Activated naive CD4-positive, alpha-beta T cell treated with anti-CD3 and anti-CD28 coated beads, Interleukin-2, amount 50 U/mL, for 16 hours (primary cell): ENCODE measurements at places on chromosomes 16 and 17.

DNA sequence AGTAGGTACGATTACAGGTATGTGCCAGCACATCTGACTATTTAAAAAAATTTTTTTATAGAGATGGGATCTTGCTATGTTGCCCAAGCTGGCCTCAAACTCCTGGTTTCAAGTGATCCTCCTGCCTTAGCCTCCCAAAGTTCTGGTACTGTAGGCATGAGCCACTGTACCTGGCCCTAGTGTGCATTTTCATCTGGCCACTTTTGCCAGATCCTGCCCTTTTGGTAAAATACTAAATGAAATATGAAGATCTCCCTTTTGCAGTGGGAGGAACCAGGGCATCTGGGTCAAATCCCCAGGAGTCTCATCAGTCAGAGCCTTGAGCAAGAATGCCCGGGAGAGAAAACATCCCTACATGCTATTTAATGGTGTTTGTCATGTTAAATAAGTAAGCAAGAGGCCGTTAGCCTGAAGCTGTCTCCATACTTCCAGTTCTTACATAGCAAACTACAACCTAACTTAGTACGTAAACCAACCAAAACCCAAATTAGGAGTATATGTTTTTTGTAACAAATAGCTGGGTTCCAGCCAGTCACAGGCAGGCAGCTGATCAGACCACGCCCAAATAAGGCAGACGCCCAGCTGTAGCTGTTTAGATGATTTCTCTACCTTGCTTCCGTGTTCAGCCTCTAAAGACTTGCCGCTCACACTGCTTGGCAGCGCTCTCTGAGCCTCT lies 46.5 kb upstream of the CLEC18A start:
- DNase-seq = no peak

DNA sequence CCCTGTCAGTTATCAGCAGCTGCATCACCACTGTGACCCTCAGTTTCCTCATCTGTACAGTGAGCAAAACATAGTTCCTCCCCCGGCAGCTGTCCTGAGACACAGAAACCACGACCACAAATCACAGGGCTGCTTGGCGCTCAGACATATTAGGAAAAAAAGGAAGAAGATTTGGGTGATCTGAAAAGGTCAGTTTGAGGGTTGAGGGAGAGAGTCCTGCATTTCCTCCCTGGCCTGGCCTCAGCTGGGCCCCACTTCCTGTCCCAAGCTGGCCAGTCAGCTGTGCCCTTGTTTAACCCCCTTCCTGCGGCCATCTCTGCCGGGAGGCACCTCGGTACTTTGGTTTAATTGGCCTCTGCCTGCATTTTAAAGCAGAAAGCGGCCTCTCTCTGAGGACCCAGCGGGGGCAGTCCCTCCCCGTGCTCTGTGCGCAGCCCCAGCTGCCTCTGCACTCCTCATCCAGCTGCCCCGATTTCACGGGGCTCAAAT lies 24.0 kb upstream of the CIBAR2 start:
- DNase-seq = no peak

- DNase-seq = no peak
These were observed 287.7 kb downstream of the FOXL1 start for GRCh38 chr16:86865851-86866662.

- DNase-seq = no peak
These were observed 20.1 kb downstream of the LPCAT2 start for GRCh38 chr16:55529018-55529417.

DNA sequence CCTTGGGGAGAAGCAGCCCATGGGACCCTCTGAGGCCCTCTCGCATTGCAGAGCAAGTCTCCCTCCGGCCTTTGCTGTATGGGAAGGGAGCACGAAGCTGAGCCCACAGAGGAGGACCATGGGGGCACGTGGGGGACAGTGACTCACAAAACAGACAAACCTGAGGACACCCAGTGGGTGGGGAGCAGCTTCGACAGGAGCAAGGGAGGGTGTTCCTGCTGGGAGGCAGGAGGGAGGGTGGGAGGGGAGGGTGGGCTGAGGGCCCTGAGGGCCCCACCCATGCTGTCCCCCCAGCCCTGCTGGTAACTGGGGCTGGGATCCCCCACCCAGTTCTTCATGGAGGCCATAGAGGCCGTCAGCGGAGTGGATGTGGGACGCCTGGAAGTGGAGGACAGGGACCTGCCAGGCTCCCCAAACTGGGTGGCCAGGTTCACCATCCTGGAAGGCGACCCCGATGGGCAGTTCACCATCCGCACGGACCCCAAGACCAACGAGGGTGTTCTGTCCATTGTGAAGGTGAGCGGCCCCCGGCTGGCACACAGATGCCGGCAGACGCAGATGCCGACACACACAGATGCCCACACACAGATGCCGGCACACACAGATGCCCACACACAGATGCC lies 12.5 kb downstream of the SLC22A31 start:
- DNase-seq = no peak

GRCh38 chr17:82627405-82627804 lies 20.8 kb downstream of the WDR45B start:
- no peak for DNase-seq

DNA sequence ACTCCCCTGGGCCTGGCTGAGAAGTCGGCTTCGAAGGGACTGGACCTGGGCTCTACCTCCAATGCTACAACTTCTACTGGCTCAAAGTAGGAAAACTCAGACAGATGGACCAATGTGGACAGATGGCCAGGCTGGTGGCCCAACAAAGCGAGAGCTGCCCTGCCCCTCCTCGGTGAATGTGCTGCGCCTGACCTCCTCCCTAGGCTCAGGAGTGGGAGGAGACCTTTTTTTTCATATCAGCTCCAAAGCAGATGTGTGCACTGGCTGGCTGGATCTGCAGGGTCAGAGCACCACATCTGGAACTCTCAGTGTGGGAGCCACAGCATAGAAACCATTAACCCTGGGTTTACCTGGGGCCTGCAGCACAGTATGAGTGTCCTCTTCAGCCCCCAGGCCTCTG lies 20.8 kb downstream of the ATP6V0D1 start:
- DNase-seq = no peak

DNA sequence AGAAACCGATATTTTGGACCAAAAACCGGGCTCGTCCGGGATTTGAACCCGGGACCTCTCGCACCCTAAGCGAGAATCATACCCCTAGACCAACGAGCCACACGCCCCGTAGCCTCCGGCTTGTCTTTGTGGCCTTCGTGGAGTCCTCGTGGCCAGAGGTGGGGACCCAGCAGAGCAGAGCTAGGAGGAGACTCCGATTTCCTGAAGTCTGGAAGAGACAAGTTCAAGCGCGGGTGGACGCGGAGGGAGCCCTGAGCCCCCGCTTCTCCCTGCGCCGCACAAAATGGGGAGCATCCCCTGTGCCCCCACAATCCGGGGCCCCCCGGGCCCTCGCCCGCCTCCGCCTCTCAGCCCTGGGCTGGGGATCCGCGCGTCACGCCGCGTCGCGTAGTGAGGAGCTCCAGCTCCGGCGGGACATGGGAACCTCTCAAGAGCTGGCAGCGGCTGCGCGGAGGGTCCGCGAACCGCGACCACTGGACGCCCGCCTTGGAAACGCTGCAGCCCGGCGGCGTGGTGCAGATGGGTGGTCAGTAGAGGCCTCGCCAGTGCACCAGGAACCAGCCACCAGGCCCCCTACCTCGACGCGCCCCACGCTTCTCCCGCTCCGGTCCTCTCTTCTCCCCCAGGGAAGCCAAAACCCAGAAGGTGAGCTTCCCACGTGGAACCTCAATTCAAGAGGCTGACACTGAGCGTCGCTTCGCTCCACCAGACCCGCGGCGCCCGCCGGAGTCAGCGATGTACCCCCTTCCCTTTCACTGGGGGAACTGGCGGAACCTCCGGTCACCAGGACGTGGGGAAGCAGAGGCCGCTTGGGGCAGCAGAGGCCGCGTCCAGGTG lies 5.2 kb upstream of the OR1F1 start:
- peak; percentile 45 for DNase-seq

GRCh38 chr17:29504711-29505110 lies 62.1 kb downstream of the ABHD15 start:
- no peak for DNase-seq

DNA sequence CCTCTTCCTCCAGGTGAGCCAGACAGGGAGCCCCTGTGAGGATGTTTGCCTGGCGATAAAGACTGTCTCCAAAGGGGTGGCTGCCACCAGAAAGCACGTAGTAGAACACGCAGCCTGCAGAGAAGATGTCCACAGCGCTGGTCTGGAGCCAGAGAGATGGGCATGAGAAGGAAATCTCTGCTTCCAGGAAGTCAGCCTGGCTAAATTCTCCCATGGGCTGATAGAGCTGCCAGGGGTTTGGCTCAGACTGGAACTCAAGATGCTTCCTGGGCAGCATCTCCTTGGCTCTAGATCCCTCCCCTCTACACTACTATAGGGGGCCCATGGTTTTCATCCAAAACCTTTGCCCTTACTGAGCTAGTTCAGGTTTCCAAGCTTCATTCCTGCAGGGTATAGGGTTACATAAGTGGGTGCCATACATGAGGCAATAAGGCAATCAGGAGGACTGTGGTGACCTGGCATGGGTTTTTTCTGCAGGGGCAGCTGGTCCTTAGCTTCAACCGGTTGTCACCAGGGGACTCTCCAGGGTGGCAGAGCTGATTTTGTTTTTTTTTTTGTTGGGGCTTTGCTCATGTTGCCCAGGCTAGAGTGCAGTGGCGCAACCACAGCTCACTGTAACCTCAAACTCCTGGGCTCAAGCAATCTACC lies 13.6 kb downstream of the PLK1 start:
- no peak for DNase-seq

DNA sequence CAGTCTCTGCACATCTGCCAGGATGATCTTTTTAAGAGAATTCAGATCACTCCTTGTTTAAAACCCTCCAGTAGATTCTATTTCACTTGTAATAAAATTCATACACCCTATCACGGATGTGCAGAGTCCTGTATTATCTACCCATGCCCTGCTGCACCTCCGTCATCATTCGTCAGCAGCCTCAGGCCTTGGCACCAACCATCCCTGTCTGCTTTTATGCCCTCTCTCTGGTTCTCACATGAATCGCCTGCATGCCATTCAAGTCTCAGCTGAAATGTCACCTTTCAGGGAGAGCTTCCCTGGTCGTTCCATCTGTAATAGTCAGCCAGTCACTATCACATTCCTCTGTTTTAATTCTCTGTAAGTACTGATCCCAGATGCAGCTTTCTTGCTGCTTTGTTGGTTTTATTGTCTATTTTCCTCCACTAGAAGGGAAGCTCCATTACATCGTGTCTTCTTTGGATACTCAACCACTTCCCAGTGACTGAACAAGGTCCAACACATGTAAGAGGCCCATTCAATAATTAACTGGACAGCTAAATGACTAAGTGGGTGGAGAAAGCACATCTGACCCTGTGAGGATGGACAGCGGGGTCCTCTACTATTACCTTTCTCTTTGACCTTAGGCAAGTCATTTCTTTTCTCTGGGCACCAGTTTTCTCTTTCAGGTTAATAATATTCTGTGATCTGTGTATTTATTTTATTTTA lies 81.2 kb upstream of the GOT2 start:
- DNase-seq = no peak

DNA sequence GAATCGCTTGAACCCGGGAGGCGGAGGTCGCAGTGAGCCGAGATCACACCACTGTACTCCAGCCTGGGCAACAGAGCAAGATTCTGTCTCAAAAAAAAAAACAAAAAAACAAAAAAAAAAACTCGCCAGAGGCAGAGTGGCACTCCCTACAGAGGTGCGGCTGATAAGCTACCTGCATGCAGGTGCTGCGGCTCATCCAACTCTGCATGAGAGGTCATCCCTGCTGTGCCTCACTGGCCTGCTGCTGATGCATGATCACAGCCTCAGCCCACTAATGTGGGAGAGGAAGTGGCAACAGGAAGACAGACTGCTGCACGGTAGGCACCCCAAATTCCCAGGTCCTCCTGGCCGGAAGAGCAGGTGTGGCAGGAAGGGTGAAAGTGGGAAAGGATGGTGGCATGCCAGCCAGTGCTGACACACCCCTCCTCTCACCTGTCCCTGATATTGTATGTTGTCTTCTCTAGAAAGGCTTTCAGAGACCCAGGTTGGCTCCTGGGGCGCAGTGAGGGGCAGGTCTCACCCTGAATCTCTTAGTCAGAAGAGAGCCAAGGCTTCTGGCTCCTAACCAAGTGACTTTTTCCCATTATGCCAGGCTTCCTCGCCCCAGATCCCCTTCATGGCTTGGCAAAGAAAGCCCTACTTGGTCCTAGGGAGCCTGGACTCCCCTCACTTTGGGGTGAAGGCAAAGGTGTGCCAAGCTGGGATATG lies 11.8 kb downstream of the NXPH3 start:
- no peak for DNase-seq

GRCh38 chr16:48378836-48379235 lies 6.4 kb downstream of the SIAH1 start:
- DNase-seq = no peak

DNA sequence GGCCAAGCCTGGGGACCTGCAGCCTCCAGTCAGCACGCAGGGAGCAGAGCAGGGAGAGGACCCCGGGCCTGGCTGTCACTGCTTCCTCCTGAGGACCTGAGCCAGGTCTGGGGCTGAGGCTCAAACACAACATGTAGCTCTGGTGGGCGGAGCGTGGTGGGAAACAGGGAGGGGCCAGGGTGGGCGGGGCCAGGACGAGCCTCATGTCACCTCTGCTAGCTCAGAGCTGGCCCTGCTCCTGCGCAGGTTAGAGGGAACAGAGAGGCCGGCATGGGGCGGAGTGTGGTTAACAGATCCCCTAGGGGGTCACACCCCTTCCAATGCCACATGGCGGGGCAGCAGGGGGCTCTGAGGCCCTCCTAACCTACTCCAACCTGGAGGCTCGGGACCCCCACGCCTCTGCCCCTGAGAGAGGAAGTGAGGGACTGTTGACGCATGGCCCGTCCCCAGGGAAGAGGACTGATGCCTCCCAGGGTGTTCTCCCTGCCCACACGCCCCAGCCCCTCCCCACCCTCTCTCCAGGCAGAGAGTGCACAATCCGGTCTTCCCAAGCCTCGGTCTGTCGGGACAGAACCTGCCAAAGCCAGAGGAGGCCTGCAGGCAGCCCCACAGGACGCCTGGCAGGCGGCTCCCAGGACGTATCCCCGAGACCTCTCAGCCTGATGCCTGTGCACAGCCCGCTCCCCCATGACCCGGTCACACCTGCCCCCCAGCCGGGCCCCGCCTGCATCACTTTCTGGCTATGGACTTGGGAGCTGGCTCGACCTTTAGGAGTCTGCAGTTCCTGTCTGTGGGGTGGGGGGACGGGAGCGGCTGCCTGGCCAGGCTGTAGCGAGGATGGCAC lies 15.2 kb downstream of the PIEZO1 start:
- no peak for DNase-seq

GRCh38 chr16:76531236-76531635 lies 254.0 kb downstream of the CNTNAP4 start:
- DNase-seq = no peak

DNA sequence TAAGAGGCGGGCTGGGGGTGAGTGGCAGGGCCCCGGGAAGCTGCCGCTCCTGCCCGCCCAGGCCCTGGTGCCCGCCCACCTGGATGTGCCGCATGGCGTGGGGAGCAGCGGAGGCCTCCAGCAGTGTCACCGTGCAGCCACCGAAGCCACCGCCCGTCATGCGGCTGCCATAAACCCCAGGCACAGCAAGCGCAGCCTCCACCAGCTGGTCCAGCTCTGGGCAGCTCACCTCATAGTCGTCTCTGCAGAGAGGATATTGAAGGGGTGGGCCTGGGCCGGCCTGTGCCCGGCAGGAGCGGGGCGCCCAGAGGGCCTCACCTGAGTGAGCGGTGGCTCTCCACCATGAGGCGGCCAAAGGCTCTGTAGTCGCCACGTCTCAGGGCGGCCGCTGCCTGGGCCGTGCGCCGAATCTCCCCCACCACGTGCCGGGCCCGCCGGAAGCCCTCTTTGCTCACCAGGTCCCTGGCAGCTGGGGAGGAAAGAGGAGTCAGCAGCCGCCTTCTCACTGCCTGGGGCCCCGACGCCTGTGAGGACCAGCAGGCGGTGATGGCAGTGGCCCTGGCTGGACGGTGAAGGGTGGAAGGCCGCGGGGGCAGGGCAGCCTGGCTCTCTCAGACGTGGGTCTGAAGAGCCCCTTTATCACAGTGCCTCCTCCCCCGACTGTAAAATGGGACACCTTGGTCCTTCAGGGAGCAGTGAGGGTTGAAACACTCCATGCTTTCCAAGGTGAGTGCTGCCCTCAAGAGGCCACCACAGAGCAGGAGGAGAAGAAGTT lies 6.7 kb downstream of the GALK1 start:
- DNase-seq = no peak
